ENCODE measurements at places on chromosomes 4 and X.

- peak; percentile 62 for DNase-seq
Observed at GRCh38 chrX:118839334-118839958, 15.8 kb downstream of the ZCCHC12 start.

- DNase-seq: no peak
Observed at GRCh38 chrX:134443020-134443419, 16.9 kb upstream of the HPRT1 start.

- no peak for DNase-seq
Observed at GRCh38 chrX:79100791-79101484, 43.5 kb upstream of the GPR174 start.

DNA sequence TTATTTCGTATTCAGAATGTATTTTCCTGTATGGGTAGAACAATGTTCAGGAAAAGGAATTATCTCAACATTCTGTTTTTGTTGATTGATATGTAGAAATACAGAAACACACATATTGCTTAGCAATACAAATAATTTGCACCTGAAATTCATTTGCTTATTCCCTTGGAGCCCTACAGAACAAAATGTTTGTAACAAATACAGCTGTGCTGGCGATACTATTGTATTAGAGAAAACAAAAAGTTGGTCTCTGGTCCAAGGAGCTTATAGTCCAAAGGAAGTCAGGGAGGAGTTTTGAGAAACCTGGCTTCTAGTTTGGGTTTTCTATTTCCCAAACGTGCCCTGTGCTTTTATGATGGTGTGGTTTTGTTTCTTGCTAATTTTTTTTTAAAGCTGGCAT, 37.8 kb upstream of the CAPN6 start:
- no peak for DNase-seq

DNA sequence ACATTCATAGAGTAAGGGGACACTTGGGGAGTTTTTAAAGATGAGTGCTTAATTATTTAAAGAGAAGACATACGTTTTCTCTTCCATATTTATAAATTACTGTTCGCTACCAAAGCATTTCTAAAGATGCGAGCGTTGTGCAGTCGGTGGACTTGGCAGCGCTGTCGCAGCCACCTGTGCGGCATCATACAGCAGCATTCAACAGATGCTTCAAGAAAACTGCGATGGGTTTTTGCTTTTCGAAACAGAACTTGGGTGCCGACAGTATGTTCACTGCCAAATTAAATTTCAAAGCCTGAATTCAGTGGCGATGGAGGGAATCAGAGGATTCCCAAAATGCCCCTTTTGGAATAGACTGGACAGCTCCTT, 1.6 kb upstream of the HTR2C start:
- DNase-seq: no peak

GRCh38 chr4:10666616-10667015, 18.0 kb downstream of the CLNK start:
- no peak for DNase-seq

DNA sequence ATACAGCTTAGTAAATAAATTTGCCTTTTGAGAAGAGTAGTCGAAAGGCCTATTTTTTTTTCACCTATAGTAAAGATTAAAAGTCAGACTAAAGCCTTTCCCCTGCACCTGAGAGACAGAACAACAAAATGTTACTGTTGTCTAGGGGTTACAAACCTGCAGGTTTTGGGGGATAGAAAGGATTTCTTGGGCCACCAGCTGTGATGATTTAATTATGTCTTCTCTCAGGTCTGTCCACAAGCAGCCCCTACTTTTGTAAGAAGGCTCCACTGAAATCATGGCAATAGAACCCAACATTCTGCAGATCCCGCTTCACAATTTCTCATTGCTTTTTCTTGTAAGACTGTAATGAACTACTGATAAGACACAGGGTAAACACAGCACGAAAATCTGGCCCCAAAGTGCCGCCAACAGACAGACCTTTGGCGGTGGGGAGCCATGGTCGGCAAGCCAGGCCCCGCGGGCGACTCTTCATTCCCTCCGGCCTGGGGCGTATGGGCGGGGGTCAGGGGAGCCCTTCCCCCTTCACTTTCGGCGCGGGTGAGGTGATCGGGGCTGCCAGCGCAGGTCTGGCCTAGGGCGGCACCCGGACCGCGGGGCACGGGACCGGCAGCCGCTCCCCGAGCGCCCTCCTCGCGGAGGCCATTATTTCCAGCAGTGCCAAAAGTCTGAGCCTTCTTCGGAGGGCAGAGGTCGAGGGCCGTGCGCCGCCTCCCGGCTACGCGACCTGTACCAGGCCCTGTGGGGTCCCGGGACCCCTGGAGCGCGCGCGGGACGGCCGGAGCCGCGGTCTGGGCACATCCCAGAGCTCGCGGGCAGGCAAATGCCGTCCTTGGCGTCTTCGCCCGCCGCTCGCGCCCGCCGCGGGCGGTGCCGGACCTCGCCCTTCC, 812 bp upstream of the KDM6A start:
- DNase-seq: no peak

- DNase-seq: no peak
Observed at GRCh38 chrX:151806967-151807540, 72.5 kb downstream of the CNGA2 start.

DNA sequence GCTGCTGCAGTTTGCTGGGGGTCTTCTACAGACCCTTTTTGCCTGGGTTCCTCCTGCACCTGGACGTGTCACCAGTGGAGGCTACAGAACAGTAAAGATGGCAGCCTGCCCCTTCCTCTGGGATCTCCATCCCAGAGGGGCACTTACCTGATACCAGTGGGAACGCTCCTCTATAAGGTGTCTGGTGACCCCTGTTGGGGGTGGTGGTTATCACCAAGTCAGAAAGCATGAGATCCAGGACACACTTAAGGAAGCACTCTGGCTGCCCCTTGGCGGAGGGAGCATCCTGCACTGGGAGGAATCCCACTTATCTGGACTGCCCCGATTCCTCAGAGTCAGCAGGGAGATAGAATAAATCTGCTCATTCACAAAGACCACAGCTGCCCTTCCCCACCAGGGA, 218.9 kb upstream of the GALNTL6 start:
- DNase-seq: no peak

DNA sequence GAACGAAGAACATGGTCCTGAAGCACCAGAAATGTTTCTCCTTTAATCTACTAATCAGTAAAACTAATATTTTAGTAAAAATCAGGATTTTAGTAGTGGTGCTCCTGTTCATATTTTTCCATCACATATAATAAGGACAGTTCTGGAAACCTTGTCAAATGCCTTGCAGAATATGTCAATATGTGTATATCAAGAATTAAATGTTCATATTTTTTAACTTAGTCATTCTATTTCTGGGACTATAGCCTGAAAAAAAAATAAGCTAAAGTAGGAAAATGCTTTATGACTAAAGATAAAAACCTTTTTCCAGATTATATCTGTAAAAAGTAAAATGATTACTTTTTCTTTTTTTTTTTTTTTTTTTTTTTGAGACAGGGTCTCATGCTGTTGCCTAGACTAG, 65.1 kb downstream of the MAB21L2 start:
- DNase-seq: no peak

GRCh38 chr4:125727931-125728330, 413.2 kb downstream of the FAT4 start:
- no peak for DNase-seq

GRCh38 chr4:153904011-153904410, 115.1 kb upstream of the SFRP2 start:
- no peak for DNase-seq

DNA sequence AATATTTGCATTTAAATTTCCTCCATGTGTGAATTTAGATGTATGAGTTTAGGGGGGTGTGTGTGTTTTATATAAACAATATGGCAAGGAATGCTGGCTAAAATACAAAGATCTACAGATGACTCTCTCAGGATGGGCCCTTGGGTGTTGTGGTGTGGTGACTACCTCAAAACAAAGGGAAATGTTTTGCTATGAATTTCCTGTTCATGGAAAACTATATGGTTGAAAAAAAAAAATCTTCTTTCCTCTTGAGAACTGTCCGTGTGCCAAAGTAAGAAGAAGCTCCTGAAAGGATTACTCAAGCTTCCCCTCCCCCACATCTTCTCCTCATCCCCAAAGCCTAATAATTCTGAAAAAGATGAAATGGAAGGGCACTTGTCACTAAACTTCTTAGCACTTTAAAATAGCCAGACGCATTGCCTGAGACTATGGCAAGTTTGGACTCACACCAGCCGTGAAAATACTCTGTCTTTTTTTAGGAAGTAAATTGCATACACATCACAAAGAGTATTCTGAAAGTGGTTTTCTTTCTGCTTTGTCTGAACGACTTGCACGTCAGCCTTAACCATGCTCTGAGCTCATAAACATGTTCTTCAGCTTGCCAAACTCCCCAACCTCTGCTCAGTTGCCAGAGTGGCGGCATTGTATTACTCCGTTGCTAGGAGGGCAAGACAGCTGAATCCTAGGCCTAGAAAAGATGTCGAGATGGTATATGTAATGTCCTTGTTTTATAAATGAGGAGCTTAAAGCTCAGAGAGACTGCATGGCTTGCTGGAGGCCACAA, 250.4 kb upstream of the JADE1 start:
- DNase-seq: no peak

GRCh38 chr4:65665771-65666523, 4.3 kb downstream of the EPHA5 start:
- no peak for DNase-seq

DNA sequence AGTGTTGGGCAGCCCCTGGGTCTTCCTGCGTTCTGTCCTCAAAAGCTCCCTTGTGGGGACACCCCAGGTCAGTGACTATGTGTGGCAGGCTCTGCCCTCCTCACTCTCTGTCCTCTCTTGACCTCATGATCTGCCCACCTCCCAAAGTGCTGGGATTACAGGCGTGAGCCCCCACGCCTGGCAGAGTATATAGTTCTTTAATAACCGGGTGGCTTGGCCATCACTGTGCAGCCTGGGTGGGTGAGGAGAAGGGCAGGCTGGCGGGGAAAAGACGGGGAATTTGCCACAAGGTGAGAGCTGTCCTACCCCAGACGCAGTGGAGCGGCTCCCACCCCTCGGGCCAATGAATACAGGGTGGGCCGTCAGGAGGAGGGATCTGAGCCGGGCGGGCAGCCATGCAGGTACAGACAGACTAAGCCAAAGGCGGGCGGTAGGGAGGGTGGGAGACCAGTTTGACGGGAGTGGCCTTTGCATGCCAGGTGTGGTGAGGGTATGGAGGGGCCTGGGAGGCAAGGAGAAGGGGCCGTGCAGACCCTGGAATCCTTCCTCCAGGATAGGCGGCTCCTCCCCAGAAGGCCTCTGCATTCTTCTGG, 2.5 kb downstream of the SH3BP2 start:
- DNase-seq: no peak

- no peak for DNase-seq
Observed at GRCh38 chr4:87497159-87497558, 32.0 kb downstream of the SPARCL1 start.

DNA sequence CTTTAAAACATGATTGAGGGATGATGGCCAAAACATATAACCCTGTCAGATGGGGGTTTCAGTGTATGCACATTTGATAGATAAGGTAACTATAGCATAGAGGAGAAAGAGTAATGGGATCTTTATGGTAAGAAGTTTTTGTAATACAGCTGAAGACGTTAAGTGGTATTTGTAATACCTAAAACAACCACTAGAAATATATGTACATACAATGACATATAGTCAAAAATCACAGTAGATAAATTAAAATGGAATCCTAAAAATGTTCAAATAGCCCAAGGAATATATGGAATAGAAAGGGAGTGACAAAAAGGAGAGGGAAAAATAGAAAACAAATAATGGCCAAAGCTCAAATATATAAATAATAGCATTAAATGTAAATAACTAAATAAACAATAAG, 371.3 kb upstream of the FSTL5 start:
- DNase-seq: no peak

GRCh38 chrX:153966283-153966688, 5.3 kb downstream of the HCFC1 start:
- no peak for DNase-seq

GRCh38 chr4:139299536-139299935, 1.8 kb upstream of the NAA15 start:
- no peak for DNase-seq

DNA sequence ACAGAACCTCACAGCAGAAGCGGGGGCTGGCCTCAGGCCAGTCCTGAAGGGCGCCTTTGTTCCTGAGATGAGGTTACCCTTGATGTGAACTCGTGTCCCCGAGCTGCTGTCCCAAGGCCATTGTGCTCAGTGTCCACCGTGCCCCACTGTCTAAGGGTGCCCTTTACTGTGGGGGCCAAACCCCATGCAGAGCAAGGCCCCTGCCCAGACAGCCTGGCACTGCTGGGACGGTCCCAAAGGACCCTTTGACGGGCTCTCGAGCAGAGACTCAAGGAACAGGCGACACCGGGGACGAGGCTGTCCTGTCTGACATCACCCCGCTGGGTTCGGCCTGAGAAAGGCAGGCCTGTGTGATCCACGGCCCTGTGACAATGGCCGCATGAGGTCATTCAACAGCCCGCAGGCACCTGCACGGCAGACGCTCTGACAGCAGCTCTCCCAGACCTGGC, 100.6 kb downstream of the ABLIM2 start:
- no peak for DNase-seq

DNA sequence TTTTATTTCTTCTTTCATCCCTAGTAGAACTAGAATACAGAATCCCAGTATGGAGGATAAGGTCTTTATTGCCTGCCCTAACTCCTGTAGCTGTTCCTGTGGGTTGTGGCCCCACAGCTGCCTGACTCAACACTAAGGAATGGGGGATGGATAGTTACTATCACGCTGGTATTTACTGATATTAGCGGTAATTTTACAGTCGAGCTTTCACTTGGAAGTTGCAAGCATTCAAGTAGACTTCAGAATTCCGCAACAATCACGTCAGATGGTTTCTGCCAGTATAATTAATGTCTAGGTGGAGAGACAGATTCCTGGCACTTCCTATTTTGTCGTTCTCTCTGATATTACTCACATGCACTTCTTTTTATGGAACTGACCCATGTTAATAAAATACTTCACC, 489.8 kb downstream of the PABPC4L start:
- no peak for DNase-seq

DNA sequence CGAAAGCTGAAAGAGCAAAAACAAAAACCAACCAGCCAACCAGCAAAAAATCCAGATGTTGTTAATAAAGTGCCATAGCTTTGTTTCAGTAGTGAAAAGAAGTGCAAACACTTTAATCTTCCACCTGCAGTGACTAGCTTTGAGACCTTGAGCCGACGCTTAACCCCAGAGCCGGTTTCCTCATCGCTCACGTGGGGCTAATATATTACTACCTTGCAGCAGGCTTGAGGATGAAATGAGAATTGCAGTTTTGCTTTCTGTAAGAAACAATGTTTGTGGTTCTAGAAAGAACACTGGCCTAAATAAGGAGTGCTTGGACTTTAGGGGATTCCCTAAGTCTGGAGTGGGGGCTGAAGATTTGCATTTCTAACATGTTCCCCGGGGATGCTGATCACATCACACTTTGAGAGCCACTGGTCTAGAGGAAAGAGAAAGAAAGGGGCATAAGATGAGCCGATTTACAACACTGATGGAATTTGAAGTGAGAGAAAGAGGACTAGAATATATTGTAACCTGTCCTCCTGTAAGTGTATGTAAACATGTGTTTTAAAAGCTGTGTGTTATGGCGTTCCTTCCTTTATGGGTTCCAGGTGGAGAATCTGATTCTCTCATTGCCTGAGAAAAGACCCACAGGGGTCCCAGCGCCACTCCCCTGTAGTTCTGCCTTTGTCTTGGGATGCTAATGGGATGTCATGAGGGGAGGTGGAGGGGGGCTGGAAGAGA, 1.4 kb downstream of the FGF2 start:
- DNase-seq: no peak

GRCh38 chrX:46649421-46650260, 76.1 kb downstream of the CHST7 start:
- no peak for DNase-seq

GRCh38 chr4:33067221-33067620, 2347.1 kb downstream of the PCDH7 start:
- no peak for DNase-seq

GRCh38 chr4:181416966-181417365, 826.2 kb upstream of the TENM3 start:
- DNase-seq: no peak

GRCh38 chr4:4408132-4408523, 21.2 kb downstream of the NSG1 start:
- DNase-seq: no peak
